ENCODE measurements at places on chromosomes 11 and 22.

DNA sequence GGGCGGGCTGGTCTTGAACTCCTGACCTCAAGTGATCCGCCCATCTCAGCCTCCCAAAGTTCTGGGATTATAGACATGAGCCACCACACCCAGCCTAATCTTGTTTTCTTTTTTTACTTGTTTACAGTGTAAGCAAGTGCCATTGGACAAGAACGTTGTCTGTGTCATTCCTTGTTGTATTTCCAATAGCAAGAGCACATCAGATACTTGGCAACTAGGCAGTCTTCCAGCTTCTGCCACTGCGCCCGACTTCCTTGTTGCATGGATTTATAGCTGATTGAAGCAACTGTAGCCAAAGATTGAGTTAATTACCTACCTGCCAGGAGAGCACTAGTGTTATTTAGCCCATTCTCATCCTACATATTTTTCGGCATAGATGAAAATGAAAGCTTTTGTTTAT, 3.1 kb upstream of the SGSM3 start:
- DNase-seq: no peak

DNA sequence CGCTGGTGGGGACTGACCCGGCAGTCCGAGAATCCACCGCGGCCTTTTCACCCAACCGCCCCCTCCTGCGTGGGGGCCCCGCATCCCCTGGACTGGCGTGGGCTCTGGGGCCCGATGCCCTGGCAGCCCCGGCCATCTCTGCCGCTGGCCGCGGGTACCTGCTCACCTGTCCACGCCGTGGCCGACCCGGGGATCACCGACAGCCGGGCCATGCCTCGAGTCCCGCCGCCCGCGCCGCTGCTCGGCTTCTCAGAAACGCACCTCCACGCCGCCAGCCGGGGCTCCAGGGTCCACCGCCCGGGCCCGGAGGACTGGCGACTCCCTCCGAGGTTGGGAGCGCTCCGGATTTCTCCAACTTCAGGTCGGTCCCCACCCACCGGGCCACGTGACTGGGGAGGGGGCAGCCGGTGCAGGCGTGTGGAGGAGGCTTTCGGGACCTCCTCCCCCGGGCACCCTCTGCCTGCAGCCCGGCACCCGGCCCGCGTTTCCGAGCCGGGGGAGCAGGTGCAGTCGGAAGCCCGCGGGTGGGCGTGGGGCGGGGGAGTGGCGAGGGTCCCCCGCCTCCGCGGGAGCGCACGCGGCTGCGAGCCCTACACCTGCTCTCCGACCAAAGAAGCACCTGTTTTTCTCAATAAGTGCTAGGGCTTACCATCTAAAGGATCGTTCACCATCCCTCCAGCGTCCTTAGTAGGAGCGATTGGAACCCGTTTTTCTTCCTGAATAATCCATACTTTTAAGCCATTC, 554 bp upstream of the NRIP3 start:
- DNase-seq: no peak

- DNase-seq: no peak
Measured at GRCh38 chr22:34897126-34897525, 168.8 kb upstream of the ISX start.

DNA sequence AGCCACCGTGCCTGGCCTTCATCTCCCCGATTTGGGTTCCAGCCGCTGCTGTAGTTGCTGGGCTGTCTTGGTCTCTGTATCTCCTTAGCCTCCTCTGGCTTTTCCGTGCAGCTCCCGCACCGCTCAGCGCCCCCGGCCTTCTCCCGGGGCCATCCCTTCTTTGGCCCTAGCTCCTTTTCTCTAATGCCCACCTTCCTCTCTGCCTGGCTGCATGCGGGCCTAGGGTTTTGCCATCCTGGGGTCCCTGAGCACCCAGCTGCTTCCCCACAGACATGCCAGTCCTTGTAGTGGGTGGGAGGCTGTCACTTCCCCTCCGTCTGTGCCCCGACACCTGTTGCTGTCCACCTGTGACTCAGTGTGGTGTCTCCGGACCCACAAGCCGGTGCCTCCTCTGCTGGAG, 36.4 kb downstream of the KCNJ4 start:
- DNase-seq: peak; percentile 0

DNA sequence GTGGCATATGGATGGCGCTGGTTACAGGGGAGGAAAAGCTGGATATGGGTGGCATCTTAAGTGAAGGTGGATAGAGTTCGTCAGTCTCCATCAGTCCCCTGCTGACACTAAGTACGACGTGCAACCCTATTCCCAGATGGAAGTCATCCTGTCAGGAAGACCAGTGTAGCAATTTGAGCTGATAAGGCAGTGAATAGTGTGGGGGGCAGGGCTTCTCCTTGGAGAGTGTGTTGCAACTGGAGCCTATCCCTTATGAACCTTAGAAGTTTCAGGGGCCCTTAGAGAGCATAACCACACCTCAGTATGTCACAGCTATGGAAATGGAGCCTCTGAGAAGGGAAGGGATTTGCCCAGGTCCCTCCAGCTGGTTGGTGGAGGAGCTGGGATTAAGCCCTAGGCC, 36.1 kb upstream of the ANKK1 start:
- DNase-seq: no peak

- no peak for DNase-seq
Measured at GRCh38 chr11:119359365-119360214, 13.1 kb upstream of the MFRP start.

DNA sequence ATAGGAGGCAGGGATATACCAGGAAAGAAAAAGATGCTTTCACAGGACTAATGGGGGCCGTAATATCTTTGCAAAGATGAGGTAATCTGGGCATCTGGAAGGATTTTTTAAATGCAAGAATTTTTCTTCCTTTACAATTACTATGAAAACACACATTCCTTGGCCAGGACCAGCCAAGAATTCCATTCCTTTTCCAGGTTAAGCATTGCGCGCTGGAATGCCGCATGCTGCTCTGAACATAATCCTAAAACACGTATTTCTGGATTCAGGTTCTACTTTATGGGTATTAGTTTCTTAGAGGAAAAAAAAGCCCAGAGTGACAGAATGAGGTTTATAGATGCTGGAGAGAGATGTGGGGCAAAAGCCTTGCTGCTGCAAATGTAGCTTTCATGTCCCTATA, 99.4 kb upstream of the SORL1-AS1 start:
- DNase-seq: no peak

DNA sequence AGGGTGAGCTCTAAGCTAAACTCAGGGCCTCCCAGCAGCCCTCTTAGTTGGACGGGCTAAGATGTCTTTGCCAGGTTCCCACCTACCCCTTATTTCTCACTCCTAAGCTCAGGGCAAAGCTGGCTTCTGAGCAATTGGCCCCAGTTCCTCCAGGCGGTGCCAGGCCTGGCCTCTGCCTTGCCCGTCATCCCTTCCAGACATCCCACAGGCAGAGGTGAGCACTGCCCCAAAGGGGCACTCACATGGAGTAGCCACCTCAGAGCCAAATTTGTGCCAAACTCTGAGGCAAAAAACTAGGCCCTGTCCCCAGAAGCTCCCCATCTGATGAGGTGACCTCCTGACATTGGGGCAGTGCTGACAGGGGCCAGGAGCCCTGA, 9.7 kb downstream of the RHOD start:
- DNase-seq: no peak

DNA sequence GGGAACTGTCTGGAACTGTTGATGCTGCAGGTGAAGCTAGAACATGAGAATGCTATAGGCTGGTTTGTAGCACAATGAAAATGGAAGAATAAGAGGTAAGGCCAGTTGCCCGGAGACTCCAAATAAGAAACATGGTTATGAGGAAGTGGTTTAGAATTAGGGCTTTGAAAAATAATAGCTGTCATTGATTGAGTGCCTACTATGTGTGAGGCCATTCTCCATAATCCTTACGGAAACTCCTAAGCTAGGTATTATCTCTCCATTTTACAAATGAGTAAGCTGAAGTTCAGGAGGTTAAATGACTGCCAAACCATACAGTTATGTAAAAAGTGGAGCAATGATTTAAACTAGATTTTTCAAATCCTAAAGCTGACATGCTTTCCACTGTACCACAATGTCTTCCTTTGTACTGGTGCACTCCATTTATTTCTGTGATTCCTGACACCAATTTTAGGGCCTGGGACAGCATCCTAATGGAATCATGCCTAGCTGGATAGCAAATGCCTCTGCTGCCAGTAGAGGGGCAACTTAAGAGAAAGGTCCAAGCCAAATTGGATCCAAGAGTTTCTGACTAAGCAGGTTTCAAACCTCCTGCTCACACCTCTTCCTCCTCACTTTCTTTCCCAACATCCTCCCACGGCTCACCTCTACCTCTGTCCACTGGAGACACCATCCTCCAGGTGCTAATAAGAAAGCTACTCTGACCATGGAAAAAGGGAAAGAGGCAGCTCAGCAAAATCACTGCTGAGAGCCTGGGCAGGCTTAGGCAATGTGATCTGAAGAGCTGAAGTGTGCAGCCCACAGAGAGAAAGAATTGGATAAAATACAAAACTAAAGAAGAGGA, 46.9 kb upstream of the PICALM start:
- DNase-seq: no peak

DNA sequence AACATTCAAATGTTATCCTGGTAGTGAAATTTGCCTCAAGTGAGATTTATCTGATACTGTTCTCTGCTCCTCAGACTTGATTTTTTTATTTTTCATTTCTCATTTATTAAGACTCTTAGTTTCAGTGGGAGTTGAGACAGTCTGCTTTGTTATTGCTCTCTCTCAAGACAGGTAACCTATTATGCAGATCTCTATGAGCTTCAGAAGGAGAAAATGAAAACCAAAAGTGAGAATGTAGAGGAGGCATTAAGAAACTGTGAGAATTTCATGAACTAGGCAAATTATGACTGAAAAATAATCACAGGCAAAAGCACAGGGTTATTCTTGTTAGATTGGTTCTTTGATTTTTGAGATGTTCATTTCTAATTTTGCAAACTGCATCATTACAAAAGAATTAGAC, 290.0 kb upstream of the CHORDC1 start:
- no peak for DNase-seq

DNA sequence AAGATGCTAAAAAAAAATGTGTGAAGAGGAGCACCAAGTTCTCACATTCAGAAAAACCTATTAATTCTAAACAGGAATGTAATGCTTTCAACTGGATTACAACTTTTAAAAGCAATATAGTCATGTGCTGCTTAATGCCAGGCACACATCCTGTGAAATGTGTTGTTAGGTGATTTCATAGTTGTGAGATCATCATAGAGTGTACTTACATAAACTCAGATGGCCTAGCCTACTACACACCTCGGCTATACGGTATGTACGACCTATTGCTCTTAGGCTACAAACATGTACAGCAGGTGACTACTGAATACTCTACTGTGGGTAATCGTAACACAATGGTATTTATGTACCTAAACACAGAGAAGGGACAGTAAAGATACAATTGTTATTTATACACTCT, 142.3 kb downstream of the RBFOX2 start:
- no peak for DNase-seq

GRCh38 chr22:45866646-45867117, 110.3 kb downstream of the WNT7B start:
- no peak for DNase-seq

GRCh38 chr11:62930157-62930556, 9.0 kb upstream of the CHRM1 start:
- DNase-seq: no peak

DNA sequence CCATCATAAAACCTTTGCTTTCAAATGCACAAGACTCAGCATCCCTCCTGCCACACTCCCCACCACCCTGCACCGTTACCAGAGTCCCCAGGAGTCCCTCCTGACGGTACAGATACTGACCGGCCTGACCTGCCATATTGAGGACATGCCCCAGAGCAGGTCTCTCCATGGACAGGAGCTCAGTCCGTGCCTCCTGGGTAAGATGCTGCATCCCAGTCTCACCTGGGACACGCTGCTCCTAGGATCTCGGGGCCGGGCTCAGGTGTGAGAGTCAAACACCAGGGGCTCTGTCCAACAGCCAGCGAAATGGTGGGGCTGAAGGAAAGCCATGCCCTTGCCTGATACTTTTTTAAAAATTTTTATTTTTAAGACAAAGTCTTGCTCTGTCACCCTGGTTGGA, 328.3 kb downstream of the SHANK2 start:
- DNase-seq: no peak

GRCh38 chr11:110710628-110711381, 1.4 kb downstream of the ARHGAP20 start:
- no peak for DNase-seq

GRCh38 chr11:112004389-112004788, 20.8 kb upstream of the DLAT start:
- DNase-seq: no peak

DNA sequence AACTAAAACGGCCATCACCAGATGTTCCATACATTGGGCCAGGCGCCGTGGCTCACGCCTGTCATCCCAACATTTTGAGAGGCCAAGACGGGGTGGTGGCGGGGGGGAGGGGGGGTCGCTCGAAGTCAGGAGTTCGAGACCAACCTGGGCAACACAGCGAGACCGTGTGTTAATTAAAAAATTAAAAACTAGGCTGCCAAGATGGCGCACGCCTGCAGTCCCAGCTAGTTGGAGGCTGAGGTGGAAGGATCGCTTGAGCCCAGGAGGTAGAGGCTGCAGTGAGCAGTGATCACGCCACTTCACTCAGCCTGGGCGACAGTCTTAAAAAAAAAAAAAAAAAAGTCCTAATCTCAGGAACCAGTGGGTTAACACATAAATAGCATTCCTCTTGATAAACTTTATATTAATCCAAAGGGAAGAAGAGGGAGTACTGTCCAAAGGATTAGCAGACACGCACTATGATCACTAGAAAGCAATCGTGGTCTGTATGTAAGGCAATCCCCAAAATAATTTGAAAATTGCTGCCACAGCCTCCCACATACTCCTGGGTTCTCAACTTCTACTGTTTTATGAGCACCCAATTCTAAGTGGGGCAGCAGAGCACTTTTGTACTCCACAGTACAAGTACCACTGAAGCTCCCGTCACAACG, 604 bp downstream of the PUS3 start:
- no peak for DNase-seq

GRCh38 chr11:2862395-2863275, 22.9 kb downstream of the CDKN1C start:
- no peak for DNase-seq

GRCh38 chr11:40302669-40303068, 1156.8 kb downstream of the LRRC4C start:
- DNase-seq: no peak

DNA sequence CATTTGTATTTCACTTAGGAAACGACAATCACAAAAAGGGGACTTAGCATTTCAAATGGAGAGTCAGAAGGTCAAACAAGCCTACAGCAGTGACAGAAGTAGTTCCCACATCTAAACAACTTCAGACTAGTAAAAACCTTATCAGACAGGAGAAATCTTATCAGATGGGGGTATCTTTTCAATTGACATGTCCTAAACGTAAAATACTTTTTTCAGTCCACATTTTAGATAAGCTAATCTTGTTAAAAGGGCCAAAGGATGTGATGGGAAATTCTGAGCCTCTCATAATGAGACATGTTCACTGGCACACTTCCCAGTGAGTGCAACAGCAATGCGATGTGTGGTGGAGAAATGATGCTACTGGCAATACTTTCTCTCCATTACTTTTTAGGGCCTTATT, 2.4 kb downstream of the MAPK1 start:
- no peak for DNase-seq

DNA sequence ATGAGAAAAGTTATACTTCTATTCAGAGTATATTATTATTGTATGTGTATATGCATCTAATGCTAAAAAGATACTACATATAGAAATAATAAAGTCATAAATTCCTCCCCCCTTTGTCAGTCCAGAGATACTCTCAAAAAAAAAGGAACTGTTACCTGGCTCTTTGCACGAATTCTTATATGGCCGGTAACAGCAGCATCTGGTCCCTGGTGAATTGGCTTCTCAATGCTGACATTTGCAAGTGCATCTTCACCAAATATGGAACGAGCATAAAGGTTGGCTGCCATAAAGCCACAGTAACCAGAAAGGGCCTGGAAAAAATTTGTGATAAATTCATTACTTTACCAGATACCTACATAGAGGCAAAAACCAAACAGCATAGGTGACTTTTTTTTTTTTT, 41.2 kb downstream of the COPB1 start:
- no peak for DNase-seq

GRCh38 chr11:25742800-25743199, 589.1 kb upstream of the ANO3 start:
- DNase-seq: no peak
